ENCODE measurements at places on chromosomes 7 and 10. TPM values are rescaled to one million over a fixed set of nuclear protein-coding genes. Genes with fewer than 3 reads are reported as not detected.
A peak's percentile ranks its signal among the peaks of the same experiment; 100 is the strongest.

DNA sequence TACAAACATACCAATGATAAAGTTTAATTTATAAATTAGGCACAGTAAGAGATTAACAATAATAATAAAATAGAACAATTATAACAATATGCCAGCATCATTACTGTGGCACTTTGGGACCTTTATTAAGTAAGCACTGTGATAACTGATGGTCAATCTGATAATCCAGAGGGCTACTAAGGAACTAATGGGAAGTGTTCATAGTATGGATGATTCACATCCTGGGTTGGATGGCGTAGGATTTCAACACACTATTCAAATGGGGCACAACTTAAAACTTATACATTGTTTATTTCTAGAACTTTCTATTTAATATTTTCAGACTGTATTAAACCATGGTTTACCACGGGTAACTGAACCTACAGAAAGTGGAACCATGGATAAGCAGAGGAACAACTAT is 90.8 kb downstream of the KIF20B start:
- H3K4me3 ChIP-seq, result no peak overlapping the region
- DNase-seq, result no peak
- H3K27me3 ChIP-seq, result no peaks in the 10 kb centered on the region

- DNase-seq, result no peak
- no peaks in the 10 kb centered on the region for H3K36me3 ChIP-seq
- no peaks in the 10 kb centered on the region for H3K27me3 ChIP-seq
- H3K4me3 ChIP-seq, result no peak overlapping the region
Measured at GRCh38 chr10:119370111-119370741, 162.9 kb downstream of the GRK5 start.

DNA sequence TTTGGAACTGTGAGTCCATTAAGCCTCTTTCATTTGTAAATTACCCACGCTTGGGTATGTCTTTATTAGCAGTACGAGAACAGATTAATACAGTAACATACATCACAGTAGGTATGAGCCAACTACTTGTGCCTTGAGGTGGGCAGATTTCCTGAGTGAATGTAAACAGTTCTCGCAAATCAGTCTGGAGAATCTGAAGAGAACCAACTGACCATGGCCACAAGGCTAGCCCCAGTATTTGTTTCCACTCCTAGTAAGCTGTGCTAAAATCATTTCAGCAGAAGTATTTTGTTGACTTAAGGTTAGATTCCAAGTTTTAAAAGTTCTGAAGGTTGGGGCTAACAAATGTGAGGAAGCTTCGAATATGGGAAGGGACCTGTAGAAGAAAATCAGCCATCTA is 82.9 kb downstream of the NOD1 start:
- H3K27ac ChIP-seq, result no peak overlapping the region
- no peaks in the 10 kb centered on the region for H3K36me3 ChIP-seq
- DNase-seq, result no peak

DNA sequence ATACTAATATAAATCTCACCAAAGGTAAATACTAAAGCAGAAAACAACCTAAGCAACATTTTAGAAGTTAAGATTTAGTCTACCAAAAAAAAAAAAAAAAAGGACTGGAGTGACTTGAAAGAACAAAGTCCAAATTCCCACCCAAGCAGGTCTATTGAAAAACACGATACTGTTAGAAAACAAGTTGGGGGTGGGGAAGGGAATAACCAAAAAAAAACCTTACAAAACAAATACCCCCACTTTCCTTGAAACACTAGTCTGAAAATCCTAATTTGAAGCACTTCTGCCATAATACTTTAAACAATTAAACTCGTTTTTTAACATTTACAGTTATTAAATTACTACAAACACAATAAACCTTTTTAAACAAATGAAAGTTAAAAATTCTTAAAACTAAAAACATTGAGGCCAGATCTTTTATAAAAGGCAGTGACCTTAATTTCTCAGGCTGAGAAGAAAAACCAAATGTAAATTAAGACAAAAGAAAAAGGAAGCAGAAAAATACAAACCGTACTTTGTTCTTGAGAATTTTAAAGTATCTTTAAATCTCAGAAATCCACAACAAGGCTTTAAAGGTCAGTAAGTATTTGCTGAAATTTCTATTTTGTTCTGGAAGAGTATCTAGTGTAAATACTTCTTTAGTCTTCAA is 135.1 kb downstream of the NRBF2 start:
- H3K36me3 ChIP-seq, result no peaks in the 10 kb centered on the region
- peak; percentile 84 for DNase-seq
- H3K4me1 ChIP-seq, result peaks cover 40% of the 10 kb centered on the region
- H3K27ac ChIP-seq, result peak overlapping the region; percentile 87

GRCh38 chr7:105935250-105935649 is 27.8 kb upstream of the CDHR3 start:
- DNase-seq, result peak; percentile 66
- H3K27ac ChIP-seq, result peak overlapping the region; percentile 63
- no peak overlapping the region for H3K4me3 ChIP-seq
- H3K4me1 ChIP-seq, result peaks cover 29% of the 10 kb centered on the region
- H3K27me3 ChIP-seq, result no peaks in the 10 kb centered on the region

DNA sequence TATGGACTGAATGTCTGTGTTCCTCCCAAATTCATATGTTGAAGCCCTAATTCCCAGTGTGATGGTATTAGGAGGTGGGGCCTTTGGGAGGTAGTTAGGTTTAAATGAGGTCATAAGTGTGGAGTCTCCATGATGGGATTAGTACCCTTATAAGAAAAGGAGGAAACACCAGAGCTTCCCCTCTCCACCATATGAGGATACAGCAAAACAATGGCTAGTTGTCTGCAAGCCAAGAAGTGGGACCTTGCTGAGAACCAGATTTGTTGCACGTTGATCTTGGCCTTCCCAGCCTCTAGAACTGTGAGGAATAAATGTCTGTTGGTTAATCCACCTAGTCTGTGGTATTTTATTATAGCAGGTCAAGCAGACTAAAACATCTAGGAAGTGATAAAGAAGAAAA is 102.2 kb downstream of the AHCYL2 start:
- H3K36me3 ChIP-seq, result no peaks in the 10 kb centered on the region
- H3K4me3 ChIP-seq, result no peak overlapping the region
- H3K27ac ChIP-seq, result no peak overlapping the region
- H3K4me1 ChIP-seq, result peaks cover under 1% of the 10 kb centered on the region
- DNase-seq, result no peak

- no peak overlapping the region for H3K4me3 ChIP-seq
- no peaks in the 10 kb centered on the region for H3K27me3 ChIP-seq
- H3K36me3 ChIP-seq, result no peaks in the 10 kb centered on the region
- peaks cover 2% of the 10 kb centered on the region for H3K4me1 ChIP-seq
Measured at GRCh38 chr7:90483251-90483650, 13.8 kb downstream of the PTTG1IP2 start.

DNA sequence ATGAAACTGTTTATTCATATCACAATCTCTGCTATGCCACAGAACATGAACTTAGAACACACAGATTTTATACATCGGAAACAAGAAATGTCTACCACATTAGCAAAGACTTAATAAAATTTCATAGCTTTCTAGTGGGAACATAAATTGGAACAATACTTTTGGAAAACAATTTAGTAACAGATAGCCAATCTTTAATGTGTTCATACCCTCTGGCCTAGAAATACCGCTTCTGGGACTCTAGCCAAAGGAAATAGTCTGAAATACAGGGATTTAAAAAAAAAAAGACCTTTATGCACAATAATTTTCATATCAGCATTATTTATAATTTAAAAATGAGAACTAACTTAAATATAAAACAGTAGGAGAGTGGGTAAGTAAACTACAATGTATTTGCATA is 168.5 kb downstream of the PLXNA4 start:
- H3K27me3 ChIP-seq, result no peaks in the 10 kb centered on the region
- H3K4me3 ChIP-seq, result no peak overlapping the region
- no peak overlapping the region for H3K27ac ChIP-seq
- peaks cover 7% of the 10 kb centered on the region for H3K4me1 ChIP-seq
- H3K36me3 ChIP-seq, result no peaks in the 10 kb centered on the region

DNA sequence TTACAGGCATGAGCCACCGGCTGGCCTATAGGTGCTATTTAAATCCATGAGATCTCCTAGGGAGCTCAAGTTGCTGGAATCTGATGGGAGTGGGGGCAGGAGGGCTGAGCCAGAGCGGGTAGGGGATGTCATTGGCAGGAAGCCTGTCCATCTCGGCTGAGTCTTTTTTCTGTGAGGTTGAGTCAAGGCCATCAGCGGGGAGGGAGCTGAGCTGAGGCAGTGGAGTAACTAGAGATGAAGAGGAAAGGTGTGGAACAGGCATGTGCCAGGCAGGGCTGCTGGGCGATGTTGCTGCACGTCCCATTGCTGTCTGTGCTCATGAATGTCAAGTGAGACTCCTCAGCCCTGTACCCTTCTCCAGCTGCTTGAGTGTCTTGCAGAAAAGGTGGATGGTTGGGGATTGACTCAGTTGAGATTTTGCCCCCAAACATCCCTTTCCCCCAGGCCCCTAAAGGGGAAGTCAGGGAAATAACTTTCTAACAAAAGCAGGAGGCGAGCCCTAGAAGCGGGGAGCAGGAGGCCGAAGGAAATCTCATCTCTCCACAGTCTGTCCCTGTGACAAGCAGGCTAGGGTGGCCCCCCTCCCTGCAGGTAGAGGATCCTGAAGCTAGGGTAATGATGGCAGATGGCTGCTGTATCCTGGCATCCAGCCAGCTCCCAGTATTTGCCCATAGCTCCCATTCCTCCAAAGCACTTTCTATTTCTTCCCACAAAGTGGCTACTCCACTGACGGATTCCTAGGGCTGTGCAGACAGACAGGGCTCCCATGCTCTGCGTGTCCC is 5.4 kb downstream of the ATP6V1F start:
- no peak overlapping the region for H3K27ac ChIP-seq
- no peak overlapping the region for H3K4me3 ChIP-seq
- no peaks in the 10 kb centered on the region for H3K27me3 ChIP-seq
- DNase-seq, result peak; percentile 58

- no peaks in the 10 kb centered on the region for H3K36me3 ChIP-seq
- no peak for DNase-seq
- no peak overlapping the region for H3K27ac ChIP-seq
- H3K27me3 ChIP-seq, result no peaks in the 10 kb centered on the region
Measured at GRCh38 chr10:120578134-120578533, 121.1 kb downstream of the PLPP4 start.

DNA sequence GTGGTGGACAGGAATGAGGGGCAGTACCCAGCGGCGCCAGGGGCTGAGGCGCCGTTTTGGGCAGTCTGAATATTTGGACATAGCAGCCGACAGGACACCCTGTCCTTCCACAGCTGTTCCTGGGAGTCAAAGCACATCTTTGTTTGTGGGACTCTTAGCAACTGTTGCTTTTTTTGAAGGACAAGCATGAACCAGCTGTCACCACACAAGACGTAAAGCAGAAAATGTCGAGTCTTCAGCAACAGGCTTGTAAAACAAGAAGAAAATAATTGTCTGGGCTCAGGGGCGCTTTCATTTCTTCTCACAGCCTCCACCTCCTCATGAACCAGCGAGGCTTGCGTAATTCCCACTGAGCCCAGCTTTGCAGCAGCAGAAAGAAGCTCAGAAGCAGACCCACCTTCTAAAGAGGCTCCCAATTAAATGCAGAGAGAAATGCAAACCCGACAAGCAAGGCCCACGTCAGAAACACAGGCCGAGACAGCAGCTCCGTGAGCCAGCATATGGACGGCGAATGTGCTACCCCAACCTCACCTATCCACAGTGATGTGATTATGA is 68.9 kb upstream of the DNAAF5 start:
- H3K4me1 ChIP-seq, result no peaks in the 10 kb centered on the region
- no peaks in the 10 kb centered on the region for H3K27me3 ChIP-seq
- no peak for DNase-seq
- H3K27ac ChIP-seq, result no peak overlapping the region
- no peak overlapping the region for H3K4me3 ChIP-seq
- no peaks in the 10 kb centered on the region for H3K36me3 ChIP-seq

DNA sequence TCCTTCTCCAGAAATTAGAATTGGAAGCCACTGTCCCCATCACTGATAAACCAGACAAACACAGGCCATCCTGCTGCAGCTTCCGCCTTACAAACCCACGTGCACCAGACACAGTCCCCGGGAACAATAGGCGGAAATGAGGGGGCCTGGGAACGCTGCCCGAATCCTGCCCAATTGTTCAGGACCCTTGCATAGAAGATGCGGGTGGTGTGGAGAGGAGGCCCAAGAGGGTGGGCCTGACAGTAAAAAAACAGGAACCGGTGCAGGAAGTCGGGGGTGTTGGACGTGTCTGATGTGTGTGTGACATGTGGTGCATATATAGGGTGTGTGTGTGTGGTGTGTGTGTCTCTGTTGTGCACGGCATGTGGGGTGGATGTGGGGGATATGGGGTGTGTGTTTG is 26.5 kb upstream of the CHST15 start:
- no peak overlapping the region for H3K27ac ChIP-seq
- DNase-seq, result no peak
- no peak overlapping the region for H3K4me3 ChIP-seq

DNA sequence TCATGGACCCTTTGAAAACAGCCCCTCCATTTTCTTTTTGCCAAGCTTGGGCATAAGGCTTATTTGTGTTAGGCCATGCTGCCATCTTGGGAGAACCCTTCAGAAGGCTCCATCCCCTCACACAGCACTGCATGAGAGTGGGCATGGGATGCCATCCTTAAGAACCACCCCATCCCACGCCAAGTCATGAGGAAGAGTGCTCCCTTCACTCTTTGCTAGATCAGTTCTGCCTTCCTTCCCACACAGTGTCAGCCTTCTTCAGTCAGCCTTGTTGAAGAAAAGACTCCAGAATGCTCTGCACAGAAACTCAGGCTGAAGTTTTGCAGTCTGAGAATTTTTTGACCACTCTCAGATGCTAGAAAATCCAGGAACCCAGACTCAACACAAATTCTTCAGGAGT is 15.5 kb upstream of the CHN2 start:
- DNase-seq, result no peak
- H3K4me1 ChIP-seq, result no peaks in the 10 kb centered on the region
- H3K27ac ChIP-seq, result no peak overlapping the region
- H3K4me3 ChIP-seq, result no peak overlapping the region
- H3K36me3 ChIP-seq, result no peaks in the 10 kb centered on the region

- DNase-seq, result no peak
- H3K36me3 ChIP-seq, result no peaks in the 10 kb centered on the region
- no peak overlapping the region for H3K27ac ChIP-seq
- H3K27me3 ChIP-seq, result no peaks in the 10 kb centered on the region
Measured at GRCh38 chr10:30215623-30216022, 133.5 kb downstream of the MTPAP start.

DNA sequence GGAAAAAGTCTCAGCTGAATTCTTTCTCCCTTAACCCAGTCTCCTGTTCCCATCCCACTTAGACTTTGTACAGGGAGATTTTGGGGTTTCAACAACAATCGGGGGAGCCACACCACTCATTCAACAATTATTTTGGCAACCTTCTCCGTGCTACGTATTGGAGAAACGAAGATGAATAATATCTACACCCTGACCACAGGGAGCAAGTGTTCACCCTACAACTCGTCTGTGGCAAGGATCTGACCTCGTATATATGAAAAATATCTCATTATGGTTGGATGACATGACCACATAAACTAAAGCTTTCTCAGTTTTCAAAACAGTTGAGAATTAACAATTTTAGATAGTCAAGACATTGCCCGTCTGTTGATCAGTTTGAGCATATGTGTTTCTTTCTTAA is 302.1 kb downstream of the CACNA2D1 start:
- H3K4me1 ChIP-seq, result no peaks in the 10 kb centered on the region
- H3K4me3 ChIP-seq, result no peak overlapping the region
- no peak for DNase-seq
- no peaks in the 10 kb centered on the region for H3K36me3 ChIP-seq
- no peak overlapping the region for H3K27ac ChIP-seq

GRCh38 chr10:4846775-4847174 is 20.8 kb downstream of the AKR1E2 start:
- no peak for DNase-seq
- no peaks in the 10 kb centered on the region for H3K27me3 ChIP-seq
- H3K4me1 ChIP-seq, result peaks cover 28% of the 10 kb centered on the region
- no peak overlapping the region for H3K4me3 ChIP-seq

The GIMAP5 gene
- total RNA-seq, result 20.9 TPM

The LRMDA gene
- total RNA-seq, result 13.6 TPM

The FAM25C gene
- not detected for total RNA-seq

The PON1 gene
- total RNA-seq, result 0.55 TPM

The MACROH2A2 gene
- 19.3 TPM for total RNA-seq
